ENCODE measurements at places on chromosomes 12 and 14. TPM values are rescaled to one million over a fixed set of nuclear protein-coding genes. Genes with fewer than 3 reads are reported as not detected.

- DNase-seq, result peak; percentile 87
These were observed 39.7 kb downstream of the PPTC7 start for GRCh38 chr12:110543252-110543959.

- no peak for DNase-seq
These were observed 49.4 kb downstream of the LTBP2 start for GRCh38 chr14:74562515-74563232.

DNA sequence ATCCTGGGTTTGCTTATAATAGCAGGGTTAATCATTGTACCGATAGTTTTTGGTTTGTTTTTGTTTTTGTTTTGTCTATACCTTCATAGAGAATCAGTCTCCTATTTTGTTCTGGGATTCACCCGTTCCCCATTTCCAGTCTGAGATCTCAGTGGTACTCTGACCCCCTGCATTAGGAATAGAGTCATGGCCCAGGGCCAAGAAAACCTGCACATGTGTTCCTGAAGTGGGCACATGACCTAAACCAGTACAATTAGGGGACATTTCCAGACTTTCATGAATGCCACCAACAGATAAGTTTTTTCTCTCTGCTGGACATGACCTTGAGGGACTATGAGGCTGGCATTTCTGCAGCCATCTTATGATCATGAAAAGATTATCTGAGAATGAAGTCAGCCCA, 52.5 kb downstream of the MRPL42 start:
- DNase-seq, result no peak

GRCh38 chr12:118107694-118108093, 3.9 kb upstream of the VSIG10 start:
- DNase-seq, result no peak

Gene KCNA5
- total RNA-seq, result 0.22 TPM
